ENCODE measurements at places on chromosomes 1 and 21.

DNA sequence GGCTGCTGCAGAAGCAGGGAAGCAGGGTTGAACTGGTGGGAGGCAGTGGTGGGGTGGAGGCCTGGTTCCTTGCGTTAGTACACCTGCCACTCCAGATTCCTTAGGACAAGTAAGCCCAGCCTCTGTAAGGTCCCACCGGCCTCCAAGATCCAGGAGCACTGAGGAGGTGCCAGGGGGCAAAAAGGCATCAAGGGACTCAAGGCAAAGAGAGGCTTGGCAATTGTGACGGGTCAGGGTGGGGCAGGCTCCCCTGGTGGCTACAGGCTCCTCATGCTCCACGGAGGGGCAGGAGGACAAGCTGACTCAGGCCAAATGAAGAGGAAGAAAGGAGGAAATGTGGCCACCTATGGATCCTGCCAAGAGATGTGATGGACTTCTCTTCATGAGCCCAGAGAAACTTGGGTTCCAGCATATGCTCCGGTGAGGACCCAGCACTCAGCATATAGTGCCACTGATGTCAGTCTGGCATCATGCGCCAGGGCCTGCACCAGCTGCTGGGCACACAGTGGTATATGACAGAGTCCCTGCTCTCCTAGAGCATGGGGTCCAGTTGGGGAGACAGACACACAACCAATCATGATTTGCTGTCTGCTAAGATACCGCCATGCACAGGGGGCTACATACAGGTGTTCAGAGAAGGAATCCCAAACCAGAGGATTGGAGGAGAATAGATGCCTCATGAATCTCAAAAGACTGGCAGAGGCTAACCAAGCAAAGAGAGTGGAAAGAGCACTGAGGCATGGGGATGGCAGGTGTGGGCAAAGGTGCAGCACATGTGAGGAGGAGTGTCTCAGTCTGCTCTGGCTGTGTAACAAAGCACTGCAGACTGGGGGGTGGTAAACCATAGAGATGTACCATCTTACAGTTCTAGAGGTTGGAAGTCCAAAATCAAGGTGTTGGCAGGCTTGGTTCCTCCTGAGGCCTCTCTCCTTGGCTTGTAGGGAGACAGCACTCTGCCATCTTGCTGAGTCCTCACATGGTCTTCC, 249.7 kb downstream of the RHOU start:
- no peak for DNase-seq

DNA sequence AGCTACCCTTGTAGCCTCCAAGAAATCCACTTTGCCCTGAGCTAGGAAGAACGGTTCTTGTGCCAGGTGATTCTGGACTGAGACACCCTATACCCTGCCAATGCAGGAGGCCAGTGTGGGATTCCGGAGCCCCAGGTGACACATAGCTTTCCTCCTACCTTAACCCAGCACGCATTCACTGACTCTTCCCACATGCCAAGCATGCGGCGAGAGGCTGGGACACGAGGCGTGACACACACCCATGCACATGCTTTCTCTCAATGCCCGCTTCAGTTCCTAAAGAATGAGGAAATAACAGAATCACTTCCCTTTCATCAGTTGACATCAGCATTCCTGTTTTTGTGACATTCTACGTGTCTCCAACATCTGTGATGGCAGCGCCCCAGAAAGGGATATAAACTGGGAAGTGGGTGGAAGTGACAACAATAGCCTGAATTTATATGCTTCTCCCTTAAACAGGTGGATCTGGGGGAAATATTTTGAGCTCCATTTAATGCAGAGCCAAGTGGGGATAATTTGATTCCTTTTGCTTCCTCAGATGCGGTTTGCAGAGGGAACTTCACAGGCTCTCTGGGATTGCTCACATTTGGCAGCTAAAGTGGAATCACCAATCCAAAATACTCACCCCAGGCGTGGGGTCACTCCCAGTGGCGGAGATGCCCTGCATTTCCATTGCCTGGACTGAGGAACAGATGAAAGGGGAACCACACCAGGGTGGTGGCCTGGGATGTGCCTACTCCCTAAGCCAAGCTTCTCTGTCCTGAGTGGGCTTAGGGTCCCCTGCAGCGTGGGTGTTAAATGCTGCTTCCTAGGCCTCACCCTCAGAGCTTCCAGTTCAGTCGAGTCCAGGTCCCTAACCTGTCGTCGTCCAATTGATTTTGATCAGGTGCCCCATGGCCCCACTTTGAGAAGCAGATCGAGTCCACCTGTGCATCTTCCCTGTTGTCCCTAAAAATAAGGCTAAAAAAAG, 445.1 kb downstream of the SIPA1L2 start:
- DNase-seq: no peak

DNA sequence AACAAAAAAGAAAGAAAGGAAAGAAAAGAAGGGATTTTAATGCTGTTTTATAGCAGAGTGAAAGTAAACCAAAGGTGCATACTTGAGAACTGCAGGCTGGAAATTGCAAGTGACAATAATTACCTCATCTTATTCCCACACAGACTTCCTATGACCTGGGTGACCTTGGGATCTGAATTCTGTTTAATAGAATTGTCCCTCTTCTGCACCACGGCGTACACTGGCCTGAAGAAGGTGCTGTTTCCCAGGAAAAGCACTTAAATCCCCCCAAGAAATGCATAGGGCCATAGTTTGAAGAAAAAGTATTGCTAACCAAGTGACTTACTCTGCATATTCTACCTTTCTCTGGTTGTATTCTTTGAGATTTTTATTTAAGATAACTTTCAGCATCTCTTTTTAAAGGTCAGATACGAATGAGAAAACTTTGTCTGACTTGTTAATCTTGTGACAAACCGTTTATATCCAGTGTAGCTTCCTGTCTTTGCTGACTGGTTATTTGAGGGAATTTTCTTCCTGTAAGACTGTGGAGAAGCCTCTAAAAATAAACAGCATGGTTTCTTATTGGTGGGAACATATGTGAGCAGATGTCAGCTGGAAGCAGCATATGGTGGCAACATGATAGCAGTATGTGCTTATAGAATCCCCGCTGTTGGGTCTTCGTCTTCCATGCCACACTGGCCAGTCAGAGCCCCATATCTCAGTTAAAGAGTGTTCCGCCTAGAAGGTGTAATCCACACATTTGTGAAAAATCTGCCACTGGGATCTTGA, 16.3 kb downstream of the TGFB2 start:
- no peak for DNase-seq

GRCh38 chr1:58874757-58875755, 91.2 kb upstream of the JUN start:
- no peak for DNase-seq

DNA sequence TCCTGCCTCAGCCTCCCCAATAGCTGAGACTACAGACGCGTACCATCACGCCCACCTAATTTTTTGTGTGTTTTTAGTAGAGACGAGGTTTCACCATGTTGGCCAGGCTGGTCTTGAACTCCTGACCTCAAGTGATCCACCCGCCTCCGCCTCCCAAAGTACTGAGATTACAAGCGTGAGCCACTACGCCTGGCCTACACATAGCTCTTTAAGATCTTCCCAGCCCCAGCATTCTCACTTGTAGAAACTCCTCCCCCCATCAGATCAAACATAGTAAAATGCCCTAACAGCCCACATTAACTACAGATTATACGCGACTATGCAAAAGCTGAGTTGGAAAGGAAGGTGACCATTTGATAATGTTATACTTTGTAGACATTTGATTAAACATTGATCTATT, 634.8 kb downstream of the MATN1 start:
- DNase-seq: no peak

DNA sequence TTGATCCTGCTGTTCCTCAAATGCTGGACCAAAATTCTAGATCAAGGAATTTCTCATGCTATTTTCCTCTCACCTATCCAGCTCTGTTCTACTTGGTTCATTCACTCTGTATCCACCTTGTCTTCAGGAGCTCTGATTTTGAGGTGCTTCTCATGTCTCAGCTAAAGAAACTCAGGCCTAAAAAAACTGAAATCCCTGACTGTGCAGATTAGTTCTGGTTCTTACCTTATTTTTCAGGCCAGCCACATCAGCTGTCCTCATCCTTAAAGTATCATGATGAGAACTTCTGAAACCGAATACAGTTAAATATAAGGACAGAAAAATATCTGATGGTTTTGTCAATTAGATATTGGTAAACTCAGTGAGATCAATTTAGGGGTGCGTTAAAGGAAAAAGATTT, 27.8 kb upstream of the DR1 start:
- no peak for DNase-seq

DNA sequence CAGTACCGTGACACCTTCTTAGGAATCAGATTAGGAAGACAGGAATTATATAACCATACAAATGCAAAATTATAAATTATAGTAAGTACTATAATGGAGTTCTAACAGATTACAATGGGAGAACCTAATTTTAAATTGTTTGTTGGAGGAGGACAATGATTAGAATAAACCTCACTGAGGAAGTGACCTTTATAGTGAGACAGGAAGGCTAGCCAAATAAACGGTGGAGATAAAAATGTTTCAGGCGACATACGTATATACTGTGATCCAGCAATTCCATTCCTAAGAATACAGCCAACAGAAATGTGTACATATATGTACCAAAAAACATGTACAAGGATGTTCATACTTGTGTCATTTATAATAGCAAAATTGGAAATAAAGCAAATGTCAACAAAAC, 15.2 kb downstream of the SYNJ1 start:
- DNase-seq: no peak

DNA sequence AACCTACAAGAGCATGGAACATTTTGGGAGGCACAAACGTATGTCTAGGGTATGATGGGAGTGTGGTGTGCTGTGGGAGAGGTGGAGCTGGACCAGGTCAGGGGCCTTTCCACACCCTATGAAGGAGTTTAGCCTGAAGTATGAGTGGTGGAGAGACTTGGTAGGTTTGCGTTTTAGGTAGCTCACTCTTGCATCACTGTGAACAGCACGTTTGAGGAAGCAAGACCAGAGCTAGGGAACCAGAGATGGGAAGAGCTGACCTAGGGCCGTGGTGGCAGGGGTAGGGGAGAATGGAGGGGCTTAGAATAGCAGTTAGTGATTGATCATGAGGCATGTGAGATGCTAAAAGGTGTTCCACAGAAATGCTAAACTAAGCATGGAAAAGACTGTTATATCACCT, 25.1 kb upstream of the ZFP69B start:
- no peak for DNase-seq

DNA sequence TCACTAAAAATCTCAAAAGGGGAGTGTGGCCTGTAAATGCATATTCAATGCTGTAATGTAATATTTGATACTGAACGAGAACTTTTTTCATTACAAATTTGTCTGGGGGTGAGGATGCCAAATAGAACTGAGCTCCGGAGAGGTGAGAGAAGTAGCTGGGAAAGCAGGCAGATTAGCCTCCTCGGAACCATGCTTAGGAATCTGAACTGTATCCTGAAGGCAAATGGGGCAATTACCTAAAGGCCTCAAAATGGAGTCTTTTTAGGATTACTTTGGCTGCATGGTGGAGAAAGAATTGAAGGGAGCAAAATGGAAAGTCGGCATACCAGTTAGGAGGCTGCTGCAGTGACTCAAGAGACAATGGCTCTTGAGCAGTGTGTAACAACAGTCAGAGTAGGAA, 178.8 kb downstream of the CDC7 start:
- no peak for DNase-seq

DNA sequence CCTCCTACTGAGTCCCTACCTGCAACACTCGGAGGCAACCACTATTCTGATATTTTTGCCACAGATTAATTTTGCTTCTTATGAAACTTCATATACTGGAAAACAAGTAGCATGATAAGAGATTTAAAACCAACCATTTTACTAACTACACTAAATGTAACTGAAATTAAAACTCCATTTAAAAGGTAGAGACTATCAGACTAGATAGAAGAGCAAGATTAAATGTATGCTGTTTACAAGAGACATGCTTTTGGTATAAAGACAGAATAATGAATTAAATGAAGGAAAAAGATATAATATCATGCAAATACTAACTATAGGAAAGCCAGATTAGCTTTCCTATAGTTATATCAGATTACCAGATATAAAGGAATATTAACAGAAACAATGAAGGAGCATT, 175.9 kb downstream of the DYRK1A start:
- no peak for DNase-seq

GRCh38 chr21:24259241-24259640, 1348.0 kb downstream of the MRPL39 start:
- DNase-seq: no peak

GRCh38 chr1:54791880-54792522, 9.1 kb downstream of the TTC22 start:
- no peak for DNase-seq

DNA sequence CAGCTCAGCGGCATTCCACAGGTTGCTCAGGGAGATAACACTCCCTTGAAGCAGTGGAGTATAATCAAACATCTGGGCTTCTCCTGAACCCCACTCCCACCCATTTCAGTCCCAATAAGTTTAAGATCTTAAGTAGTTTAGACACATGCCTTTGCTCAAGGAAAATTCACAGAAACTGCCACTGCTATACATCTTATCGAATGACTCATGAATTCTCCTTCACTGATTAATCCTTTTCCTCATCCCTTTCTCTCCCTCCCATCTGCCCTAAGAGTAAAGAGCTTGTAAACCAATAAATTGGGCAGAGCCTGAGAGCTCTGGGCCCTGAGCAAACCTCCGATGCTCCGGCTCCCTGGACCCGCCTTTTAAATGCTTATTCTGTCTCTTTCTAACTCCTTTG, 10.2 kb downstream of the VN1R5 start:
- no peak for DNase-seq

- DNase-seq: no peak
Observed at GRCh38 chr1:24688621-24689195, 45.6 kb downstream of the SRRM1 start.

DNA sequence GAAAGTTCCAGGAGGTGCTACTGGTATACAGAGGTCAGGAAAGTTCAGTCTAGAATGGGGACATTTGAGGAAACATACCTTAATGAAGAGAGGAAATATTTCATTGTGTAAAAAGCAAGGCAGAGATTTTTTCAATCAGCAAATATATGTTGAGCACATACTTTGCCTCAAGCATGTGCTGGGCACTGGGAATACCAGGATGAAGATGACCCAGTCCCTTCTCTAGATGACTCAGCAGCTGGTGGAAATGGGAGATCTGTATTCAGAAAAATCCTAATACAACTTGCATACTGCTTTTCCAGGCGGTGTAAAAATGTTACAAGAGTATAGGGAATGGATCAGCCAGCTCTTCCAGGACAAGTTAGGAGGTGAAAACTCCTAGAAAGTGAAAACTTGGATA, 229.3 kb downstream of the FGGY start:
- no peak for DNase-seq

- no peak for DNase-seq
Observed at GRCh38 chr1:117555806-117556205, 50.0 kb upstream of the TENT5C start.

Measured in esophagus squamous epithelium (tissue), 5 donors.